Esophagus muscularis mucosa (tissue), 4 donors: ENCODE measurements at places on chromosomes 5 and 9. TPM values are rescaled to one million over a fixed set of nuclear protein-coding genes. Genes with fewer than 3 reads are reported as not detected.

The TPM2 gene
- 12,985 TPM for total RNA-seq

DNA sequence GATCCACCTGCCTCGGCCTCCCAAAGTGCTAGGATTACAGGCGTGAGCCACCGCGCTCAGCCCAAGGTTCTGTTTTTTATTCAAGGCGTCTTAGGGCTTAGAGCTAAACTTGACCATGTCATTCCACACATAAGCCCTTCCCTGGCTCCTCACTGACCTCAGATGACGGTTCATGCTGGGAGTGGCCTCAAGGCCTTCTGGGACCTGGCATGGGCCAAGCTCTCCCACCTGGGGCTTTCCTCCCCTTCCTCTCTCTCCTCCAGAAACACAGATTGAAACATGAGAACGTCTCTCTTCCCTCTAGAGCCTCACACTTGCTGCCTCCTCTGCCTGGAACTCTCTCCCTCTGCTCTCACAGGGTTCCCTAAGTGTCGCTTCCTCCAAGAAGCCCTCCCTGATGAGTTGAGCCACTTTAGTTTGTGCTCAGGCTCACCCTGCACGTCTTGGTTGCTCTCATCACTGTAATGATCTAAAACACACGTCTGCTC lies 155.6 kb upstream of the IER5L start:
- no peak for DNase-seq

DNA sequence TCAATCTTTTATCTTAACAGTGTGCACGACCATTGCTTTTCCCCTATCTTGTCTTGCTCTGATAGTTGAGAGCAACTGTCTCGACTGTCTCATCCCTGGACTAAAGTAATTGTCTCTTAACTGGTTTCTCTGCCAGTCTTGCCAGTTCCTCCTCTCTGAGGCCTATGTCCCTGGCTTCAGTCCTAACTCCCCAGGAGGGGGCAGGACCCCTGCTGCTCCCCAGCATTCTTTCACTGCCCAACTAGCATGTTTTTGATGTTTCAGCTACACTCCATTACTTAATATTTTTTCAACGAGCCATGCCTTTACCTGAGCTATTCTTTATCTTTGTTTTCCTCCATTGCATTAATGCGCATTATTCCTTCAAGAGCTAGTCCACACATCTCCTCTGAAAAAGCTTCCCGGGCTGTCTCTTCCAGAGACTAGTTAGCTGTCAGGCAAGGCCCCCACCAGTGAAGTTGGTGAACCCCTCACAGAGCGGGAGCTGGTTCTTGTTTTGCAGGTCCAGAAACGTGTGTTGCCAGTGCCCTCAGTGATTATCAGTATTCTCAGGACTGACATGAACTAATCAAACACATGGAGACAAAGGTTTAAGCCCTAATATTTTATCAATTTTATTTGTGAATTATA lies 291.7 kb upstream of the KCNN2 start:
- peak; percentile 75 for DNase-seq

DNA sequence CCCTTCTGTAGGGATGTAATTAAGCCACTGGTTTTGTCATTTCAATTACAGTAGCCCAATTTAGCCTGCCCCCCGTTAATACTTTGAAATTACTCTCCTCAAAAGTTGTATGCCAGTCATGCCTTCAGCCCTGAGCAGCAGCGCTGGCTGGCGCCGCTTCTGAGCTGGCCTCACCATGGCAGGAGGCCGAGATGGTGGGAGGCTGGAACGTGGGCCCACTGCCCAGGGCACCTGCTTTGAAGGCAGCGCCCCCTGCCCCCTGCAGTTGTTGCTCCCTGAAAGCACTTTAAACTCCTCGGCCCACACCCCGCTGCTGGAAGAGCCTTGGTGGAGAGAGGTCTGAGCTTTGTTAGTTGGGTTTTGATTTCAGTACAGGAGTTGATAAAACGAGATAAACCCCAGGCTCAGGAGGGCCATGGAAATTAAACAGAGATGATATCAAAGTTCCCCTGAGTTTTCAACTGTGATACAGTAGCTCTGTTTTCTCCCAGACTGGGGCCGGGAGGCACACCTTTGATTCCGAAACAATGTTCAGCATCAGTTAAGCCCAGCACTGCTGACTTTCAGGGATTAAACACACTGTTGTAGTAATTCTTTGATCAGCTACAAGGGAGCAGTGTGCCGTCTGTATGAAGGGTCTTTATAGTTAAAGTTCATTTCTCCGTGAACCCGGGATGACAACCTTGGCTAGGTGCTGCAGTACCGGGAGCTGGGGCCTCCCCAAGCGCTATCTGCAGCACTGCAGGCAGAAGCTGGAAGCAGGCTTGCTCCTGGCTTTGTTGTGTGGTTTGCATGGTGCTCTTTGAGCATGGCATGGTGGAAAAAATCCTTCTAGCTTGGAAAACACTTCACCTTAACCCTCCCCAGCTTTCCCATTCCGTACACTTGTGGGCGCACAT lies 9.5 kb downstream of the MVB12B start:
- peak; percentile 74 for DNase-seq

- DNase-seq = no peak
Observed at GRCh38 chr5:126488443-126489065, 65.3 kb downstream of the GRAMD2B start.
